ENCODE measurements at places on chromosomes 7 and 10.

GRCh38 chr10:43461950-43462349, 25.0 kb downstream of the ZNF487 start:
- no peak for DNase-seq

GRCh38 chr10:48199580-48200377, 74.7 kb downstream of the FRMPD2 start:
- no peak for DNase-seq

GRCh38 chr7:65925040-65925439, 52.2 kb downstream of the VKORC1L1 start:
- DNase-seq, result no peak

DNA sequence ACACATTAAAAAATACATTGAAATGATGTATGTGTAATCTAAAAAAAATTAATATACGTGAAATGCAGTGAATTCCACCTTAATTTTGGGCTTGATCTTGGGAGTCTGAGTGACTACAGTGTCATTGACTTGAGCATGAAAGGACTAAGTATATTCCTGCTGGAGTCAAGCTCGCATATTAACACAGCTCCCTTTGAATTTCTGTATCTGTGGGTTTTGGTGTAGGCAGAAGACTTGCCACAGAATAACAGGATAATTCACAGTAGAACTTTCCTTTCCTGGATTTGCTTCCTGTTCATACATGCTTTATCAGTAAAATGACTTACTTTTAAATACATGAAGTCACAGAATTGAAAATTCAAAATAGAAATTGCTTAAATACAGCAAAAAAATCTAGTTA, 55.3 kb downstream of the PPP1R9A start:
- DNase-seq, result no peak

GRCh38 chr10:109912335-109913281, 10.7 kb downstream of the XPNPEP1 start:
- DNase-seq, result no peak

GRCh38 chr10:72812753-72813430, 80.6 kb upstream of the OIT3 start:
- DNase-seq, result no peak

DNA sequence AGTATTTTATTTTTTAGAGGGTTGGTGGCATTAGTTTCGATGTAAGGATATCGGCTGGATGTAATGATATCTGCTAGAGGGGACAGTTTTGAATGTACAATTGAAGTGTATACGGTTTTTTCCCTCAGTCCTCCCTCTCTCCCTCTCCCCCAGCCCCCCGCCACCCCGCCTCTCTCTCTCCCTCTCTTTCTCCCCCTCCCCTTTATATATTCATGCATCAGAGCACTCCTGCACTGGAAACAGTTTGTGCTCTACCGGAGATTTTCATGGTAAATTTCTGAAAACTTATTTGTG, 1.6 kb downstream of the GLCCI1 start:
- DNase-seq, result no peak

DNA sequence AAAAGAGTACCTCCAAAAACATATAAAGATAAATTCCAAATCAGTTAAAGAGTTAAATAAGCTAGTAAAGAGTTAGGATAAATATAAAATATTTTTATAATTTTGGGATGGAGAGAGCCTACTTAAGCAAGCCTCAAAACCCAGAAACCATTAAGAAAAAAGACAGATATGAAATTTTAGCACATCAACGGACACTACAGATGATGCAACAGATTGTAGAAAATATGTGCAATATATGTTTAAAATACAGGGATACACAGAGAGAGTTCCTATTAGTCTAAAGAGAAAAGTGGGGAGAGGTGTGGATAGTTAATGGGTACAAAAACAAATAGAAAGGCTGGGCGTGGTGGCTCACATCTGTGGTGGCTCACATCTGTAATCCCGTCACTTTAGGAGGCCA, 23.6 kb upstream of the USP54 start:
- DNase-seq, result no peak

GRCh38 chr7:131629217-131629882, 72.9 kb upstream of the PODXL start:
- no peak for DNase-seq

DNA sequence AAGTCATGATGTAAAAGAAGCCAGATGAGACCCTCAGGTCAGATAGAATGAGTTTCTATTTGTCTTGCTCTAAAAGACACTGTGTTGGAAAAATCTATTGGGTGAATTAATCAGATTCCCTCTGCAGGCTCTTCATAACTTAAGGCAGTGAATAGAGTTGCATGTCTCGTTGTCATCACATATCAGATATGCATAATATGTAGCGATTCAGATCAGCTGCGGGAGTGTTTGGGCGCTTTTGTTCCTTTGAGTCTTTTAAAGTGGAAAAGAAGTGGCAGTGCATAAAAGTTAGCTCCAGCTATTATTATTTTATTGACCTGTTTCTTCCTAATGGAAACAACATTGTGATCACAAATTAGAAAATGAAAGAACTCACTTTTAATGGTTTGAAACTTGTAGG, 84.4 kb downstream of the CDK14 start:
- DNase-seq, result no peak

GRCh38 chr7:31398815-31399214, 58.3 kb upstream of the NEUROD6 start:
- no peak for DNase-seq

- no peak for DNase-seq
These were observed 2.8 kb upstream of the GAL3ST4 start for GRCh38 chr7:100171087-100171681.

GRCh38 chr7:47941136-47941844, 7.0 kb downstream of the PKD1L1 start:
- DNase-seq, result no peak

DNA sequence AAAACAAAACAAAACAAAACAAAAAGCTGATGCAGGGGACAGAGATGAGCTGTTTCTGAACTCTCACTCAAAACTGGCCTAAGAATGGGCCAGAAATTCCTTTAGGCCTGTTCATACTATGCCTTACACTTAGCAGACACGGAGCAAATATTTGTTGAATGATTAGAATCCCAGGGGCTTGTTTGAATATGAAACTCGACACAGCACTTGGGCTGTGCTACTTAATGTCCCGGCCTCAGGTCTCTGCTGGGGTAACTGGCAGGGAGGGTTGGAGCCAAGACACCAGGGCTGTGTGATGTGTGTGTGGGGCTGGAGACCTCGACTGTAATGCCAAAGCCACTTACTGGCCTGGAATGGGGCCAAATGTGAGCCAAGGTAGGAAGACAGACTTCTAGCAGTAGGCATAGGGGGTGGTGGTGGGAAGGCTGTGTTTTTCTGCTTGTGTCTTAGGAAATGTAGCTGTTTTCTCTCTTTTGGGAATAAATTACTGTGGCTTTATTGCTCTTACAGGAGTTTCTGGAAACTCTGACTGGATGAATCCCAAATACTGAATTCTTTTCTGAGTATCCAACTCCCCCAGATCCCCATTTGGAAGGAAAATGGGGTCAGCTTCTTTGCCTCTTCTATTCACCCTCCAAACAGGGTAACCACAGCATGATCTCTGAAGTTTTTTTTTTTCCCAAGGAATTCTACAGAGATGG, 66.7 kb downstream of the EMX2 start:
- DNase-seq, result no peak

GRCh38 chr7:36736090-36736898, 12.0 kb upstream of the AOAH start:
- no peak for DNase-seq

Measured in H1 (cell line).